ENCODE measurements at places on chromosomes 2 and 18.

DNA sequence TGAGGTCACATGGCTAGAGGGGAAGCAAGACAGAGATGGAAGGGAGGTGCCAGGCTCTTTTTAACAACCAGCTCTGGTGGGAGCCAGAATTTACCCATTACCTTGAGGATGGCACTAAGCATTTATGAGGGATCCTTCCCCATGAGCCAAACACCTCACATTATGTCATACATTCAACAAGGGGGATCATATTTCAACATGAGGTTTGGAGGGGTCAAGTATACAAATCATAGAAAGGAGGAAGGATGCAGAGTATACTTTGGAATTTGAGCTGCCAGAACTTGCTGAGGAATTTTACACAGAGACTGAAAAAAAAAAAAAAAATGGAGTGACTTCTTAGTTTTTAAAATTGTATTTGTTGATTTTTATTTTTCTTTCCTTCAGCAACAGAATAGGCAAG lies 891.4 kb downstream of the CCDC85A start:
- no peak for DNase-seq

DNA sequence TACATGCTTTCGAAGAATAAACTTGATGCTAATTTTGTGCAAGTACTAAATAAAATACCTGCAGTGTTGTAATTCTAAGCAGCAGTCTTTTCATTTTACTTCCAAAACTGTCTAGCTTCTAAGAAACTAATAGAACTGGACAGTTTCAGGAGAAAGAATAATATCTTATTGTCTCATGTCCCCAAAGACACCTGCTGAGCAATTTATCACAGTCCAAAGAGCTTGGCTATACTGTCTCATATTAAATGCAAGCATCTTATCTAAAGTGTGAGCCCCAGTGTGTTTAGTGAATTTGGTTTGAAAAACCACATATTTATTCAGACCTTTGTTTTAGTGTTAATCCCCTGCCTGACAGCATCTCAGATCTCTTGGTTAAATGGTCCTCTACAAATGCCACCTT lies 374.3 kb downstream of the TMX3 start:
- DNase-seq = no peak

DNA sequence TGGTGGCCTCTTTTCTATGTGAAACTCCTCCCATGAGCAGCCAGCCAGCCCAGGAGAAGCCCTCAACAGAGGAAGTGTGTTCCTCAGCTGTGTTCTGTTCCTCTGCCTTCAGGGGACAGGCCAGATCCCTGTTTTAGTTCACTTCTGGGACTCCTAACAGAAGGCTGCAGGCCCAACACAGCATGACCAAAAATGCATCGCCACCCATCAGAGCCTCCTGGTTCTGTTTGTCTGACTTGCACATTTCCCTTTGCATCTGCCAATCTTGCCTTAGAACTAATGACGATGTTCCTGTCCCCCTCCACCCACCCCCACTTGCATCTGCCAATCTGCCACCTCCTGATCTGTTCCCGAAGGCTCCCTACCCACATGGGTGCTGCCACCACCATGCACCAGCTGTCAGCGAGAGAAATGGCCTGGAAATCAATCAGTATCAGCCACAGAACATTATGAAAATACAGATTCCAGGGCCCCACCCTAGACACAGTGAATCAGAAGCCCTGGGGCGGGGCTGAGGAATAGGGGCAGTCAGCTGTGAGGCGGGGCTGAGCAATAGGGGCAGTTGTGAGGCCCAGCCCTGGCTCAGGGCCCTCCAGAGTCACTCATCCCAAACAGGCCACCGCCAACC lies 51.0 kb downstream of the FAM168B start:
- no peak for DNase-seq

GRCh38 chr2:60306267-60306861 lies 247.1 kb downstream of the BCL11A start:
- DNase-seq = peak; percentile 16

- no peak for DNase-seq
These were observed 8.8 kb upstream of the SIX2 start for GRCh38 chr2:45018023-45018422.

DNA sequence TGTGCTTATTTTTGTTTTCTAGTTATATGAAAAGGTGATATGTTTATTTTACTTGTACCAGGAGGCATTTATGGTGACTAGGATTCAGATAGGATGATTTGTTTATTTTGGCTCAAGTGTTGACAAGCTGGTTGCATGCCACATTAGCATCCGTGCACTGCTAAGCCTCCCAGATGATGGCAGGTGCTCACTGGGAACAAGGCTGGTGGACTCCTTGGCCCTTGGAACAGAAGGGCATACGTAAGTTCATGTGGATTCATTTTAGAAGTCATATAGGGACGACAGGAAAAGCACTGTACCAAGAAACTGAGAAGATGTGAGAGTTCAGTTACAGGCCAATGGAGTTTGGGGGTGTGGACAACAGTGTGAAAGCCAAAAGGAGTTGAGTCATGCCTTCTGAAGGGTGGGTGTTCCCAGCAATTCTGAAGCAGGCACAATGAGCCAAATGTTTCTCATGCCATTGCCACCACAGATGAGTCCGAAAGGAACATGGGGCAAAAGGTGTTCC lies 166.2 kb downstream of the PHLPP1 start:
- peak; percentile 87 for DNase-seq

DNA sequence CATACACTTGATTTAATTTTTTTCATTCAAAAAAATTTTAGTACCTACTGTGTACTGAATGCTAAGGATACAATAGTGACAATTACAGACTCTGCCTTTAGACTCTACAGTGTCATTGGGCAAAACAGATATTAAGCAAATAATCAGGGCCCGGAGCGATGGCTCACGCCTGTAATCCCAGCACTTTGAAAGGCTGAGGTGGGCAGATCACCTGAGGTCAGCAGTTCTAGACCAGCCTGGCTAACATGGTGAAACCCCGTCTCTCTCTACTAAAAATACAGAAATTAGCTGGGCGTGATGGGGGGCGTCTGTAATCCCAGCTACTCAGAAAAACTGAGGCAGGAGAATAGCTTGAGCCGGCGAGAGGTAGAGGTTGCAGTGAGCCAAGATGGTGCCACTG lies 1.4 kb downstream of the UBXN2A start:
- no peak for DNase-seq

DNA sequence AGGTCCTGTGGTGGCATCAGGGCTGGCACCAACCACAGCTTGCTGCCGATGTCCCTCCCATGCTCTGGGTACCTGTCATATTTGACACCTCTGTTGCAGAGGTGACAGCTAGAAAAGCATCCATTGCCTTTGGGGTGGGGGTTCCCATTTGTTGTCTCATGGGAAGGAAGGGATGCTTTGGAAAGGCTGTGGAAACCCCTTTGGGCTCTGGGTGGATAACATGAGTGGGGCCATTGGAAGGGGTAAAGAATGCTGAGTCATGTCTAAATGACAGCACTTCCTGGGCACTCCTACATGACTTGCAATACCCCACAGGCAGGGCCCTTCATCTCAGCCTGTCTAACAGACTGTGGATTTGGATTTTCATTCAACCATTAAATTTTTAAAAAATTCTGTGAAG lies 27.8 kb downstream of the CTIF start:
- DNase-seq = no peak

DNA sequence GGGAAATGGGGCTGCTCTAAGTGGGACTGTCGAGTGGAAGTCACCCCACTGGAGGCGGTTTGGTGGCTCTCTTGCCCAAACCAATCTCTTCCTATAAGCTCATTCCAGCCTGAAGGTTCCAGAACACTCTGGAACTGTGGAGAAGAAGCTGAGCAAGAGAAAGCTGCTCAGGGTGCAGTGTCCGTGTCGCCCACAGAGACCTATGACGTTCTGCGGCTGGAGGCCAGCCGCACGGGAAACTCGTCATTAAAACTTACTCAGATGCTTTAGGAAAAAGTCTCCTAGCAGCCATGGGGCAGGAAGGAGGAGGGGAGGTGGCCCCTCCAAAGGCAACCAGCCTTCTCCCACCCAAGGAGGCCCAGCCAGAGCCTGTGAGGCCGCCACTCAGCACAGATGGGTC lies 41.7 kb downstream of the ADCY3 start:
- DNase-seq = no peak

DNA sequence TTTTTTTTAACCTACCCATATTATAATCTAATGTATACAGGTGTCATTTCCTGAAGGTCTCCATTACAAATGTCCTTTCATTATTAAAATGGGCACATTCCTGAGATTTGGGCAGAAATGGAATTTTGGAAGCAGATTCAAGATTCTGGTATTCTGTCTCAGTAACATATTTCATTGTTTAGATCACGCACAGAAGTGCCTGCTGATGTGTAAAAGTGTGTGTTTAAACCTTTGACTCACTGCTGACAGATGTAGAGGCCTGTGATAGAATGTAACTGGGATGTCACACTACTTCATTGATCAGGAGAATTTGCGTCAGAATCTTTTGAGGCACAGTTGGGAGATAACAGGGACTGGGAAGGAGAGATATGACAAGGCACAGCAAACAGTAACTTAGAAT lies 276.8 kb upstream of the EPAS1 start:
- DNase-seq = peak; percentile 56

GRCh38 chr2:196177124-196177523 lies 5.7 kb upstream of the STK17B start:
- no peak for DNase-seq

- no peak for DNase-seq
These were observed 1.0 kb upstream of the HJURP start for GRCh38 chr2:233855345-233855744.

DNA sequence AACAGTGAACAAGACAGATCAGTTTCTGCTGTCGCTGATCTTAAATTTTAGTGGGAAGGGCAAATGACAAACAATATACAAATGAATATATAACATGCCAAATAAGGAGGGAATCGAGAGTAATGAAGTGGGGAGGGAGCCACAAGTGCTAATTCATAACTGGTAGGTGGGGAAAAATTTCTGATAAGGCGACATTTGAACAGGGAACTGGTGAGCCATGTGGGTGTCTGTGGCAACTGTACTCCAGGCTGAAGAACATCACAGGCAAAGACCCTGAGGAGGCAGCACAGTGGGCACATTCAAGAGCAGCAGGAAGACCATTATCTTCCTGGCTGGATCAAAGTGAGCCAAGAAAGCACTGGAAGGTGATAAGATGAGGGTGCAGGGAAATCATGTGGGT lies 51.6 kb upstream of the CD28 start:
- DNase-seq = no peak

DNA sequence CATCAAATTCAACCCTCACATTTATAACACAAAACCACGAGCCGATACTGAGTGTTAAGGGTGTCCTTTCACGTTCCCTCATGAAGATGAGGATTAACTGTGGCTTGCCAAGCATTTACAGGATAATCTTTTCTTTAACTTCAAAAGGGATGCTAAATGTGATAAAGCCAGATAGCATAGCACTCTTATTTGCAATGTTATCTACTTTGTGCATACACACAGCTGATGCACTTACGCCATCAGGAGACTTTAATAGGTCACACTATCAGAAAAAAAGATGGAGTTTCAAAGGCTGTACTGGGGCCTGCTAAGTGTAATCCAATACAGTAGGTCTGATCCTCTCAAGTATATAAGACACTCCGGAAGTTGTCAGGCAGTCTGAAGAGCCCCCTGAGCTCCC lies 572.7 kb downstream of the PIK3C3 start:
- no peak for DNase-seq

GRCh38 chr2:2879071-2879470 lies 498.5 kb downstream of the EIPR1 start:
- no peak for DNase-seq

Data from fibroblast of skin of abdomen (primary cell).